Daoy (cell line): ENCODE measurements at places on chromosomes 16 and 17.

- DNase-seq: peak; percentile 89
Observed at GRCh38 chr16:88306860-88307545, 75.8 kb upstream of the ZNF469 start.

- DNase-seq: no peak
Observed at GRCh38 chr16:25996052-25996451, 304.3 kb downstream of the HS3ST4 start.

- peak; percentile 32 for DNase-seq
Observed at GRCh38 chr16:56871172-56871593, 6.2 kb downstream of the SLC12A3 start.

DNA sequence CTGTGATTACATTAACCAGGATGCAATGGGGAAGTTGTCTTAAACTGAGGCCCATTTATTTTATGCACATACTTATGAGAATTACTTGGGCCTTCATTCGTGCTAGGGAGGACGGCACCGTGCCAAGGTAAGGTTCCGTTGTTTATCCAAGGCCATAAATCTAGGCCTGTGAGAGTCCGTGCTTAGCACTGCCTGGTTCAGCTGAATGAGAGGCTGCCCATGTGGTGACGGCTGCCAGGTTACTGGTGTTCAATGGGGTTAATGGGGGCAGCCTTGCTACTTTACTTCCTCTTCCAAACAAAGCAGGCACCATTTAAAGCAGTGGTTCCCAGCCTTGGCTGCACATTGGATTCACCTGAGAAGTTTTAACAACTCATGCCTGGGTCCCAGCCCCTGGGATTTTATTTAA, 135.1 kb upstream of the NOL11 start:
- peak; percentile 32 for DNase-seq

GRCh38 chr17:10614536-10615155, 42.5 kb downstream of the MYH3 start:
- peak; percentile 76 for DNase-seq

DNA sequence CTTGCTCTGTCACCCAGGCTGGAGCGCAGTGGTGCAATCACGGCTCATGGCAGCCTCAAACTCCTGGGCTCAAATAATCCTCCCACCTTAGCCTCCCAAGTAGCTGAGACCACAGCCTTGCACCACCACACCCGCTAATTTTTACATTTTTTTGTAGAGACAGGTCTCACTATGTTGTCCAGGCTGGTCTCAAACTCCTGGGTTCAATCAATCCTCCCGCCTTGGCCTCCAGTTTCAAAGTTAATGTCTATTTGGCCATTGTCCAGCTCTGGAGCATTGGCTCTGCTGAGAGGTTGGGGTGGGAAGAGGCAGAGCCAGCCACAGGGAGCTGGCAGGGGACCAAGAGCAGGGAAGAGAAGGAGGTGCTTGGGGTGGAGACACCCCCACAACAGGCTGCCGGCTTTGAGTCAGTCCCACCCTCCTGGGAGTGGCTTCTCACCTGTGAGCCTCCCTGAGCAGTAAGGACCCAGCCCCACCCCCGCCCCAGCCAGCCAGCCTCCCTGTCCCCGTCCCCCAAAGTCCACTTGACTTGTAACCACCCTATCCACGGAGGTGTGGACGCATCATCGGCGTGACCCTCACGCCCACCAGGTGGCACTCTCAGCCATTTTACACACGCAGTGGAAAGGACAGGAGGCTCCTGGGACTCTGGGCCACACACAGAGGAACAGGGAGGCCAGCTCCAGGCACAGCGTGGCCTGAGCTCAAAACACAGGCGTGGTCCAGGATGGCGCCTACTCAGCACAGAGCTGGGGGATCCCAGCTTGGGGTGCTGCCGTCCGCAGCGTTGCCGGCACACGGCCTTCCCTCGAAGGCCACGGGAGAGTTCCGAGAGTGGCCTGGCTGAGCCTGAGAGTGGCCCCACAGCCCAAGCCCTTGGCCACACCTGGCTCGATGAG, 22.8 kb upstream of the PVALEF start:
- peak; percentile 79 for DNase-seq

DNA sequence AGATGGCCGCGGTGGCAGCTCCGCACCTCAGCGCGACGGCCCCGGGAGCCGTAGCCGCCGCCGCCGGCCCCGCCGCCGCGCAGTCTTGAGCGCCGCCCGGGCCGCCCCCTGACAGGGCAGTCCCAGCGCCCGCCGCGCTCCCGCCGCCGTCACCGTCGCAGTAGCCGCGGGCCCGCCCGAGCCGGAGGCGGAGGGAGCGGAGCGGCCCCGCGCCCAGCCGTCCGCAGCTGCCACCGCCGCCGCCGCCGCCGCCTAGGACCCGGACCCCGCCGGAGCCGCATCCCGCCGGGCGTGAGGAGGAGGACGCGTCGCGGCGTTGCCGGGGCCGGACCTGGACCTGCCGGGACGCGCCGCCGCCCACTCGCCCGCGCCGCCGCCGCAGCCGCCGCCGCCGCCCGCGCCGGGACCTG, 218 bp downstream of the TNRC6C start:
- no peak for DNase-seq

DNA sequence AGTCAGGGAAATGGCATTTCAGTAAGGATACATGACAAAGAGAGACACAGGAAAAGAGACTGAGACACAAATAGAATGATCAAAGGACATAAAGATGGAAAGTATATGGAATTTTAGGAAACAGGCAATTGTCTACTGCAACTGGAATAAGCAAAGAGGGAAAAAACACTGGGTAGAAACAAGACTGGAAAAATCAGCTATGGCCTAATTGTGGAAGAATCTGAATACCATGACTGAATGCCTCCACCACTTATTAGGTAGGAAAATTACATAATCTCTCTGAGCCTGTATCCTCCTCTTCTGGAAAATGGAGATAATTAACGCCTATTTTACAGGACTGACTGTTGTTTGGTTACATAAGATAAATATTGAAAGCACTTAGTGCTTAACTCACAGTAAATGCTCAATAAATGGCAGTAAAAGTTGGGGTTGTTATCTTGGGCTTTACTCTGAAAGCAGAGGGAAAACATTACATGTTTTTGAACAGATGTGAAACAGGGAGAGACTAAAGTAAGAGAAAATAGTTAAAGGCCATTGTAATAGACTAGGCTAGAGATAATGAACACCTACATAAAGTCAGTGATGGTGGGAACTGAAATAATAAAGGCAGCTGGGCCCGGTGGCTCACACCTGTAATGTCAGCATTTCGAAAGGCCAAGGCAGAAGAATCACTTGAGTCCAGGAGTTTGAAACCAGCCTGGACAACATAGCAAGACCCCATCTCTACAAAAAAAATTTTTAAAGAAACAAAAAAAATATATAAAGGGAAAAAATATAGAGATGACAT, 63.5 kb upstream of the C17orf78 start:
- DNase-seq: no peak

DNA sequence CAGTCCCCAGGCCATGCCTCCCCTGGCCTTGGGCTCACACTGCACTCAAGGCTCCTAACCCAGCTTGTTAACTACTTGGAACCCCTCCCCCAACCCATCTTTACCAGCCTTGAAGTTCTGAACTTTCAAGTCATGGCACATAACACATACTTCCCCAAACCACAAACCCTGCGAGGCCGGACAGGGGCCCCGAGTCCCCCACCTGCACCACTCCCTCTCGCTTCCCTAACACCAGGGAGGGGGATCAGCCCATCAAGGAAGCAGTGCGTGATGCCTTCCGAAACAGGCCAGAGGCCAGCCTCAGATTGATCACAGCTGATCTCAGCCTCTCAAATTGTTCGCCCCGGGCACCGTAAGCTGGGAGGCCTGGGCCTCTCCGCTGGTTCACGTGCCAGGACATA, 3.0 kb upstream of the NLRC3 start:
- no peak for DNase-seq

- DNase-seq: no peak
Observed at GRCh38 chr16:72475688-72476087, 303.7 kb upstream of the PMFBP1 start.
